IMR-90 (cell line): ENCODE measurements at places on chromosomes 5 and 9. TPM values are rescaled to one million over a fixed set of nuclear protein-coding genes. Genes with fewer than 3 reads are reported as not detected.

GRCh38 chr5:79876456-79876855 is 114.6 kb downstream of the MTX3 start:
- no peak overlapping the region for H3K27ac ChIP-seq
- no peaks in the 10 kb centered on the region for H3K36me3 ChIP-seq
- H3K4me1 ChIP-seq: no peaks in the 10 kb centered on the region
- peak; percentile 7 for DNase-seq

DNA sequence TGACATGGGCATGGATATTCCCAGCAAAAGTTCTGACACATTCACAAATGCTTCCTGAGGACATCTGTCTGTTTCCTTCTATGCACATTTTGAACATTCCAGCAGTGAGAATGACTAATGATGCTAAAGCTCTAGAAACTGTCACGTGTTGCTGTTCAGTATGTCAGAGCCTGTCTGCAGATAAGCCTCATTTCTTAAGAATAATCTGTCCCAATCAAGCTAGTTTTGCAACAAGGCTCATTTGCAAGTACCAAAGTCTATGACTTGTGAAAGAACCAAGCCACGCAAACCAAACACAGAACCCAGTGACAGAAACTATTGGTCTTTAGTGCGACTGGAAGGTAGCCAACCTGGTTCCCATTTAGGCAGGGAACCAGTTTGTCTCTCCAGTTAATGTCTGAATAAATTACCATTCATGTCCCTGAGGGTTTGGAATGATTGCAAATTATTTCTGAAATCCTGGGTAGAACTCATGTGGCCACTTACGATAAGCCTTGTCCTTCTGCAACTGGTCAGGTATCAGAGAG is 178.5 kb downstream of the C9orf152 start:
- no peaks in the 10 kb centered on the region for H3K36me3 ChIP-seq
- no peak overlapping the region for H3K4me3 ChIP-seq
- peak; percentile 85 for DNase-seq
- no peaks in the 10 kb centered on the region for H3K27me3 ChIP-seq

- no peaks in the 10 kb centered on the region; the same call in 1 of the 2 replicates for H3K27me3 ChIP-seq
- H3K4me3 ChIP-seq: peak overlapping the region; percentile 65
- peak; percentile 8 for DNase-seq
- peaks cover 2% of the 10 kb centered on the region for H3K4me1 ChIP-seq
- H3K27ac ChIP-seq: peak overlapping the region; percentile 79
These were observed 752 bp upstream of the ANKH start for GRCh38 chr5:14872070-14872989.

DNA sequence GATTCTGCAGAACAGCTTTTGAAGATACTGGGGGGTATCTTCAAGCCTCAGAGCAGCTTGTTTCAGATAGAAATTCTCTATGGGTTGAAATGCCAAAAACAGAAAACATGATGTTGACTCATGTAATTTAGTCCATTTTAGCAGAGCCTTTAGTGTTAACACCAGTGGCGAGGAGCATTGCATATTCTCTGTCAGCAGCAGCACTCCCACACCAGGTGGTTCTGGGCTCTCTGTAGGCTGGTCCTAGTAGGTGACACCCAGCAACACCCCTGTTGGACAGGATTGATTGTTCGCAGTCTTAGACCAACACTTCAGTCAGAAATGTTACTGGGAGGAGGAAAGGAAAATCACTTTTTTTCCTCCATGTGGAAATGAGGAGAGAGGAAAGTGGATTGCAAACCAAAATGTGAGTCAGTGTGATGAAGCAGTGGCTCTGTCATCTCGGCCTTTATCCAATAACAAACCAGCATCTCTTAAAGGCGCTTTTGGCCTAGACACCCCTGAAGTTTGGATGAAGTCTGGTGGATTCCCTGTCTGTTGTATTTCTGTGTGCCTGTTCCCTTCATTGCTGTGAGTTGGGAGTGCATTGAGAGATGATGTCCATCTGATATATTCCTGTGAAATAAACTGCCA is 16.8 kb downstream of the SLC46A2 start:
- peaks cover 2% of the 10 kb centered on the region; the same call in 1 of the 2 replicates for H3K4me1 ChIP-seq
- no peaks in the 10 kb centered on the region for H3K27me3 ChIP-seq
- DNase-seq: peak; percentile 50
- no peak overlapping the region for H3K4me3 ChIP-seq
- H3K36me3 ChIP-seq: peaks cover 8% of the 10 kb centered on the region; the same call in 1 of the 2 replicates

- H3K4me3 ChIP-seq: no peak overlapping the region
- no peaks in the 10 kb centered on the region; the same call in 1 of the 2 replicates for H3K4me1 ChIP-seq
- H3K27me3 ChIP-seq: peaks cover 27% of the 10 kb centered on the region
- DNase-seq: no peak
These were observed 7.8 kb upstream of the SMIM32 start for GRCh38 chr5:136200761-136201160.

- DNase-seq: no peak
- no peak overlapping the region for H3K27ac ChIP-seq
- peaks cover 47% of the 10 kb centered on the region for H3K27me3 ChIP-seq
- no peak overlapping the region for H3K4me3 ChIP-seq
- no peaks in the 10 kb centered on the region for H3K4me1 ChIP-seq
- no peaks in the 10 kb centered on the region for H3K36me3 ChIP-seq
These were observed 44.0 kb downstream of the GGTA1 start for GRCh38 chr9:121455527-121456239.

LCN12 gene
- not detected in 2 replicates for total RNA-seq

SPATA9 gene
- 0.72 and 0.83 TPM in 2 replicates for total RNA-seq

PCDHGA10 gene
- 6.6 and 6.9 TPM in 2 replicates for total RNA-seq

SPINK4 gene
- not detected in 2 replicates for total RNA-seq
